Effector CD4-positive, alpha-beta T cell (primary cell): ENCODE measurements at places on chromosomes 5 and 9.

GRCh38 chr9:34405719-34406118 is 29.0 kb upstream of the MYORG start:
- DNase-seq, result no peak

- DNase-seq, result no peak
Measured at GRCh38 chr9:4349816-4350418, 50.0 kb upstream of the GLIS3 start.

GRCh38 chr9:12640016-12640587 is 53.1 kb upstream of the TYRP1 start:
- DNase-seq, result no peak

GRCh38 chr9:137437691-137438590 is 3.2 kb downstream of the ENTPD8 start:
- no peak for DNase-seq

DNA sequence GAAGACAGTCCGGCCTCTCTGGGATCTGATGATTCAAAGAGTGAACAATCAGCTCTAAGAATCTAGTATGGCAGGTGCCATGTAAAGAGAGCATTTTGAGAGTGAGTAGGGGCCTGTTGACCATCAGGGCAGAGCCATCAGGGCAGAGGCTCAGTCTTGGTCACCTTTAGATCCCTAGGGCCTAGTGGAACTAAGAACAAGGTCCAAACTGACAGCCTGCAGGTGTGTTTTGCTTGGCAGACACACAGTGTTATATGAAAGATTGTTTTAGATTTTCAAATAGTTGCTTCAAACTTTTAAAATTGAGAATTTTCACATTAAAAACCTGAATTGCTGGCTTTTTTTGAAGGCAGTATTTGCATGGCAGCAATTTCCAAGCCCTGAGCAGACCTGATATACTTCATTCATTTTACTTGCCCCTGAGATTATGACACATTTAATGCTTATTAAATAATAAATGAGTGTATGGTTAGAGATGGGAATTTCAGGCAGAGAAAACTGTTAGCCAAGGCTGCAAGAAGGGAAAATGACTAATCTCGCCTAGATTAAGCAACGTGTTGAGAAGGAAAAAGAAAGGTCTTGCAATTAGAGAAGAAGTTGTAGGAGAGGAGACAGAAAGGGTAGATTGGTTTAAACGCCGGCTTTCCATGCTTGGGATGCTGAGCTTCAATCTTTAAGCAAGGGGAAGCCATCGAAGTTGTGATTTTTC is 279.6 kb downstream of the ARRDC3 start:
- no peak for DNase-seq
